Ureter (tissue), 1 donor: ENCODE measurements at places on chromosomes 1 and 21. TPM values are rescaled to one million over a fixed set of nuclear protein-coding genes. Genes with fewer than 3 reads are reported as not detected.

The CTSK gene
- total RNA-seq, result 26.5 TPM

The KMO gene
- 0.18 TPM for total RNA-seq

The ERG gene
- 27.2 TPM for total RNA-seq

The GBP7 gene
- total RNA-seq, result not detected

The PTGFRN gene
- 103 TPM for total RNA-seq

The TSPEAR gene
- total RNA-seq, result 0.10 TPM

The SAMSN1 gene
- total RNA-seq, result 8.3 TPM

The TMPRSS3 gene
- 1.7 TPM for total RNA-seq

The TNFRSF14 gene
- 160 TPM for total RNA-seq

The PYHIN1 gene
- 2.1 TPM for total RNA-seq

The E2F2 gene
- 0.52 TPM for total RNA-seq

The CCDC190 gene
- total RNA-seq, result 0.23 TPM
